ENCODE measurements at places on chromosomes 1 and 21. TPM values are rescaled to one million over a fixed set of nuclear protein-coding genes. Genes with fewer than 3 reads are reported as not detected.
A peak's percentile ranks its signal among the peaks of the same experiment; 100 is the strongest.

Gene KCNE2
- not detected for total RNA-seq

Gene KRTAP12-2
- total RNA-seq: not detected

Gene LAX1
- 20.6 TPM for total RNA-seq

Gene AMY2B
- total RNA-seq: 3.6 TPM

Gene KMO
- total RNA-seq: not detected

Gene ARV1
- 16.2 TPM for total RNA-seq

Gene TAL1
- total RNA-seq: 0.19 TPM

Gene LPAR3
- total RNA-seq: 0.21 TPM

Gene LIPI
- not detected for total RNA-seq

Gene SYNC
- total RNA-seq: not detected

Gene VTCN1
- total RNA-seq: not detected

Gene CACNA1S
- not detected for total RNA-seq

Gene SAMD11
- not detected for total RNA-seq

Gene GPX7
- total RNA-seq: 23.1 TPM

Gene CHML
- total RNA-seq: 13.4 TPM

Gene ANGPTL1
- total RNA-seq: not detected

GRCh38 chr21:42411197-42411869 lies 7.6 kb downstream of the UBASH3A start:
- DNase-seq: peak; percentile 80

DNA sequence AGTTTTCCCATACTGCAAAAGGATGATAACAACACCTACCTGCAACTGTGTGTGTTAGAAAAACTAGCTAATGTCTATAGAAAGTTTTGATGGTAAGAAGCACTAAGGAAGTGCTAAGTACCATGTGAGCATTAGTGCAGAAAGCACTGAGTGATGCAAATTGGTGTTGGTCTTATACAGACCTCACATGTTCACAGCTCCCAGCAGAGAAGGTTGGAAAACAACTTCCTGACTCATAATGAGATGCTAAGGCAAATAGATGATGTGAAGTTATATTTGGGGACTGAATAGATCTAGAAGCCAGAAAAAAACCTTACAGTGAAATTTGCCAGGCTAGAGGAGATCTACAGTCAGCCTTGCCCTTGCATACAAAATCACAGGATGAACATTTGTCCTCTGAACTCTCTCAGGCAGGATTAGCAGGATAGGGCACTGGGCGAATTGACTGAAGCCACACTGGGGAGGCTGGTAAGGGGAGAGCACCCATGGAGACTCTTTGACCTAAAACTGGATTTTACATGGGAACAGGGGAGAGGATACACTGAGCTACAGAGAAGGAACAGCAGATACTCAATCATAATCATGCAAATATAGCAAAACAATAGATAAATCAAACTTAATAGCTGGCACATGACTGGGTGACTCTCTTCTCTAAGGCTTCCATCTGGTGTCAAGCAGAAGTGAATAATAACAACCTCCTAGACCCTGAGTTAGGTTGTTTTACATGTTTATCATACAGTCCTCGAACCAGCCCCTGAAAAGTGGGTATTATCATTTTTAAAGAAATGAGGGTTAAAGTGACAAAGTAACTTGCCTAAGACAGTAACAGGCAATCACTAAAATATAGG lies 61.3 kb downstream of the ASTN1 start:
- no peak for DNase-seq

GRCh38 chr1:221774054-221774842 lies 32.4 kb upstream of the DUSP10 start:
- no peak for DNase-seq

DNA sequence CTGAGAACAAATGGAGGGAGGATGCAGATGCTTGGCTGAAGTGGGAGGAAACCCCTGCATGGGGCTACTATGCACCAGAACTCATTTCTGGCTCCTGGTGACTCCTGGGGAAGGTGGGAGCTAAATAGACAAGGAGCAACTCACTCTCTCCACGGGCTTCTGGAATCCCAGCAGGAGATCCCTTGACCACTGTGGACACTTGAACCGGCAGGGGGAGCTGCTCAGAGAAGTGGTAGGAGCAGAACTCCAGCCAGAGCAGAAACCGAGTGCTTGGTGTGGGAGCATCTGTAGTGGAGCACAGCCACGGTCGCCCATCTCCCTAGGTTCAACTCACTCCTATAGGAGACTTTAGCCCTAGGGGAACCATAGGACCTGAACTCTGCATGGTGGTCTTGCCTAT lies 205.6 kb upstream of the GJB5 start:
- peak; percentile 32 for DNase-seq

DNA sequence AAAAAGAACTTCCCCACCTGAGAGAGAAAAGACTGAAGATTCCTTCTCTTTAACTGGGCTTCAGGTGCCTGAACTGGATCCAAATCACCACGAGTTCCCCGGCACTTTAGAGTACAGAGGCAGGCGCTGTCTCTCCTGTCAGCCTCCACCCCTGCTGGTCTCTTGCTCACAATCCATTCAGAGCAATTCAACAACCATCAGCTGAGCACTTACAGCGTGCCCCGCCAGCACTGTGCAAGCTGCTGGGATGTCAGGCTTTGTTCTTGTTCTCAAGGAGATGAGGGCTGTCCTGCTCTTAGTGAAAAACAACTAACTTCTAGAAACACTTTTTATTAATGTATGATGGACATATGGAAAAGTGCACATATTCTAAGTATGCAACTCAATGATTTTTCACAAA lies 68.7 kb upstream of the VAMP3 start:
- no peak for DNase-seq

DNA sequence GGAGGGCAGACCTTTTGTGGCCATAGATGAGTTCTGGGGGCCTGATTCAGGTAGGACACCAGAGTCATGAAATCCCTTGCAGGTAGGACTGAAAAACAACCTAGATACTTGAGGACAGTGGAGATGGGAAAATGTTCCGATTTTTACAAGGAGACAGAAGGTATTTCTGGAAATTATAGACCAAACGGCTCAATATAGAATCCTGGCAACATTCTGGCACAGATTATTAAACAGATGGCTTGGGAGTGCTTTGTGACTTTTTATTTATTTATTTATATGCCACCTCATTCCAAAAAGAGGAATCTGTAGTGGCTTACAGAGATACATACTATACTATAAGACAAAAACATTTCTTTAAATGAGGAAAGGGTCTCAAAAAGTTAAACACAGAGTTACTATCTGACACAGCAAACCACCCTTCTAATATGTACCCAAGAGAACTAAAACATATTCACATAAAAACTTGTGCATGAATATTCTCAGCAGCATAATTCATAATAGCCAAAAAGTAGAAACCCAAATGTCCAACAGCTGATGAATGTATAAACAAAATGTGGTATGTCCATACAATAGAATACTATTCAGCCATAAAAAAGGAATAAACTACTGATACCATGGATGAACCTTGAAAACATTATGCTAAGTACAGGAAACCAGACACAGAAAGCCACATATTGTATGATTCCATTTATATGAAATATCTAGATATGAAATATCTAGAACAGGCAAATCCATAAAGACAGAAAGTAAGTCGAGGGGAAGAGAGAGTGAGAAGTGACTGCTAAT lies 49.8 kb downstream of the CDK18 start:
- no peak for DNase-seq

GRCh38 chr1:71399594-71399993 lies 318.8 kb upstream of the ZRANB2 start:
- DNase-seq: no peak

DNA sequence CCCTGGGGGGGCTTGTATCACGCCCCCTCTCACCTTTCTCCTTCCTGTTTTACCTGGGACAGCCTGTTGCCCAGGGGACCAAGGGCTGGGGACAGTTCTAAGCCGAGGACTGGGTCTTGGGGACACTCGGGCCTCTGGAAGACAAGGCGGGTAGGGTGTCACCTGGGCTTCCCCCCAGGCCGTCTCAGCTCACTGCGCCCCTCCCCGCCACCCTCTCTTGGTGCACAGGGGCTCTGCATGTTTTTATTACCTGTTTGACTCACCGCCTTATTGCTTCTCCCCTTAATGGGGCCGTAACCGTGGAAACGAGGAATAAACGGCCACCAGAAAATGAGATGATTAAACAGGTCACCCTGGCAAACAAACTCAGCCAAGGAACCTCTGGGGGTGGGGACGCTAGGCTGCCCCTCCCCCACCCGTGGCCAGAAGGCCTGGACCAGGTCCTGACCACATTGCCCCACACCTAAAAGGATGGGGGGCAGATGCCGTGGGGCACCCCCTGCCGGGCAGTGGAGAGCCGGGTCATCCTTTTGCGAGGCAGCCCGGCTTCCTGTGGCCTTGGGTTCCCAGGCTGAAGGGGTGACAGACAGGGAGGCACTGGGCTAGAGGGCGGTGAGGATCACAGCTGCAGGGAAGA lies 109.9 kb downstream of the CASZ1 start:
- no peak for DNase-seq

GRCh38 chr1:40703316-40703715 lies 11.8 kb downstream of the NFYC start:
- DNase-seq: no peak

GRCh38 chr1:9687874-9688582 lies 36.5 kb downstream of the PIK3CD start:
- DNase-seq: peak; percentile 36

GRCh38 chr1:79554688-79555087 lies 548.2 kb upstream of the ADGRL4 start:
- DNase-seq: no peak

- DNase-seq: no peak
Observed at GRCh38 chr1:117605164-117605773, 579 bp upstream of the TENT5C start.

DNA sequence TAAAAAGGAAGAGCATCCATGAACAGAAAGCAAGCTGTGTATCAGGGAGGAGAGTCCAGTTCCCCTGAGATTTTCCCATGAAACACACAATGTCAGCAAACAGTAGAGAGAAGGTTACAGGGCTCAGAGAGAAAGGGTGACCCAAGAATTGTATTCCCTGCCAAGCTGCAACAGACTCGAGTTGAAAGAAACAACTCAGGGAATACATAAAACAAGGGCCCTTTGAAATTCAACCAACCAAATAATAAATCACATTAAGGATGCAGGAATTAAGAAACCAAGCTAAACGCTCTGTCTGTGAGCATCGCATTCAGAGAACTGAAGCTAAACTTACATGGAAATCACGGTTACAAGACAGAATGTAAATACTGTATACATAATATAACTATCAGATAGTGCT lies 20.2 kb downstream of the S100A16 start:
- no peak for DNase-seq

DNA sequence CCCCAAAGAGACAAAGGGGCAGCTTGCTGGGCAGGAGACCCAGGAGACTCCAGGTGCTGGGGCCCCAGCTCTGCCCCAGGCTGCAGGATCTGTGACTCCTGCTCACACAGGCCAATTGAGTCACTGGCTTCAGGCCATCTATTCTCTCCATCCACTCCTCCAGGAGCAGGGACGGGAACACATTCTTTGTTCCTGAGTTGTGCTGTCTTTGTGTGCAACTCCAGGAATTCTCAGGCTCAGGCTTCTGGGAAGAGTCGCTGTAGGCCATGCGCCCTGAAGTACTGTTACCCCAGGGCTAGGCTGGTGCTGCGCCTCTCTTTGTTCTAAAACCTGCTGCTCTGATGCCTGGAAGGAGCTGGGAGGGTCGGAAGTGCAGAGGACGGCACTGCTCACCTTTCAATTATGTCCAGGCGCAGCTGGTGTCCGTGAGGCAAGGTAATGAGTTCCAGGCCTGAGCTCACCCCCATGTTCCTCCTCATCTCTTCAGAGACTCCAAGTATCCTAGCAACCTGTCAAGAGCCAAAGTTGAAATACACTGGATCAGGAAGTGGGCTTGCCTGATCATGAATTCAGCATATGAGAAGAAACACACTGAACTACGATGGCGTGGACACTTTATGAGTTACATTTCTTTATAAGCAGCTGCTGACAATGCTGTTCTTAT lies 105.9 kb downstream of the BCAR3 start:
- DNase-seq: no peak

GRCh38 chr1:18676332-18676781 lies 45.7 kb downstream of the PAX7 start:
- peak; percentile 25 for DNase-seq

GRCh38 chr1:115188680-115189395 lies 99.5 kb upstream of the TSPAN2 start:
- DNase-seq: no peak

- no peak for DNase-seq
Observed at GRCh38 chr1:241696172-241696814, 44.2 kb downstream of the WDR64 start.

DNA sequence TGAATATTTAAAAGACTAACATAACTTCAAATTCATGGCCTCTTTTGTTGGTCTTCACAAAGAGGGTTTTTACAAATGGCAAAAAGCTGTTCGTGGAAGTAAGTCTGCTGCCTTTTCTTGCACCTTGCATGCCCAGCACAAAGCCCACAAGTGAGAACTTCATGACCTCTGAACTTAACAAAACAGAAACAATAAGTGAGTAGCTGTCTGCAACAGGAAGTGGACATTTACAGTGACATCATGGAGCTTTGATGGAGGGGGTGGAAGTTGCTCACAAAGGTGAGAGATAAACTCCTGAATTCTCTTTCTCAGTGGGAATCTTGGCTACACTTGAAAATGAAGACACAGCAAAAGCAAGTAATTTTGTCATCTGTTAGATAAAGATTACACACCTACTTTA lies 303.3 kb upstream of the DEPDC1 start:
- no peak for DNase-seq

DNA sequence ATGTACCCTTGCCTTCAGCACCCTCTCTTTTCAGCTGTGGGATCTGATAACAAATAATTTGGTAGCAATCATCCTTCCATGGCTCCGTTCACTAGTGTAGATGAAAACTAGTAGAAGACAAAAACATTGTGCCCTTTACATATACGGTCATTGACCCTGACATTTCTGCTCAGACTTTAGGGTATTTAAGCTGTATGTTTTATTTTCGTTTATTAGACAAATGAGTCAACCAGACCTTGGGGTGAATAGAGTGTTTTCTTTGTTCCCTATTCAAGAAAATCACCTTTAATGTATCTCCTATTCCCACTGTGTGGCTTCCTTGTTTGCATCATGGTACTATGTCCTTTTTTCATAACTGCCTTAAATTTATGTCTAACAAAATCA lies 187.3 kb downstream of the VAV3 start:
- DNase-seq: no peak

DNA sequence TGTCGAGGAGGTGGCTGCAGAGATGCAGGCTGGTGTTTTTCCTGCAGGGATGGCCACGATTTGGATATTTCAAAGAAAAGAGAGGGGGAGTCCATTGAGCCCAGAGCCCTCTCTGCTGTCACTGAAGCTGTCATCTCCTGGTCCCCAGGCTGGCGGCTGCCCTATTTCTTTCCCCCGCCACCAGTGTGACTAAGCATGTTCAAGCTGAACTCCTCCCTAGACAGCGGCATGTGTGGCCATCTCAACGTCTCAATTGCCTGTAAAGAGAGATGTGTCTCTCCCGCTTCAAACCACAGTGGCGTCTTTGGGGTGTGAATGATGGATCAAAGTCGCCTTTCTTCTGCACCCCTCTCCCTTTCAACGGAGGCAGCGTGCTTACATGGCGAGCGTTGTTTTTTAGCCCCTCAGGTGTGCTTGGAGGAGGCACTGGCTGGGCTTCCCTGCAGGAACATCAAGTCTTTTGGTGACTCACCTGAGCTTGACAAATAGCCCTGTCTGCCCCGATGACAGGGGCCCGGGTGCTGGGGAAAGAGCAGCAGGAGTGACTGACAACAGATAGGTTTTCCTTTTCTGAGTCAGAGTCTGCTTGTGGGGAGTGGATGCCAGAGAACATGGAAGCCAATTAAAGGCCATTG lies 346.4 kb upstream of the AJAP1 start:
- no peak for DNase-seq

GRCh38 chr21:43369124-43369523 lies 57.8 kb downstream of the SIK1 start:
- DNase-seq: no peak

Data from activated CD4-positive, alpha-beta T cell treated with anti-CD3 and anti-CD28 coated beads for 36 hours (primary cell).